ENCODE measurements at places on chromosomes 7 and 10. TPM values are rescaled to one million over a fixed set of nuclear protein-coding genes. Genes with fewer than 3 reads are reported as not detected.
A peak's percentile ranks its signal among the peaks of the same experiment; 100 is the strongest.

The SEMA3E gene
- not detected for total RNA-seq

The SPDYE16 gene
- 0.22 TPM for total RNA-seq

DNA sequence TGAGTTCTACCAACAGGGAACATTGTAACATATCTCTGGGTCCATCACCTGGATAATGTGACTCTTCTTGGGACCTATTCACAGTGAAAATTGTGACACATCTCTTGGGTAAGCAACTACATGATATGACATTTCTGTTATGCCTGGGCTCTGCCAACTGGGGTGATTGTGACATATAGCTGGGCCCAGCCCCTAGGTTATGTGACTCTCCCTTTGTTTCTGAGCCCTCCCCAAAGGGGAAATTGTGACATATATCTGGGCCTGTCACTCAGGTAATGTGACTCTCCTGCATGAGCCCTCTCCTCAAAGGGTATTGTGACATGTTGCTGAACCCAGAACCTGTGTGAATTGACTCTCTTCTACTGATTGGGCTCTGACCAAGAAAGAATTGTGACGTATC, 22.4 kb upstream of the ZNF107 start:
- DNase-seq: no peak

The NRF1 gene
- total RNA-seq: 13.3 TPM

The HYCC1 gene
- total RNA-seq: 136 TPM

DNA sequence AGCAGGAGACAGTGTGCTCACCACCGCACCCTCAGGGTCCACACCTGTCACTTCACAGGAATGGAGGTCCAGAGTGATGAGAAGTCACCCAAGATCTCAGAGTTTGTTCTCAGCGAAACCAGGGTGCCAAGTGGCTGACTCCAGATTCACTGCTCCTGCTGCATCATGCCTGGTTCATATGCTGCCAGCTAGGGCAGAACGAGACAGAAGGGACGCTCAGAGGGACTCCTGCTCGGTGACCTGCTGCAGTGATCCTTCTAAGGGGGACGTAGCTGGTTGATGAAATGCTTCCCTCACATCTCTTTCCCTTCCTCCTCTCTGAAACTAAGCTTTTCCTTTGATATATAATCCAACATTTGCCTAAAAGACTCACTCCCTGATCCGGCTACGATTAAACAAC, 248.5 kb downstream of the SFMBT2 start:
- no peak for DNase-seq

DNA sequence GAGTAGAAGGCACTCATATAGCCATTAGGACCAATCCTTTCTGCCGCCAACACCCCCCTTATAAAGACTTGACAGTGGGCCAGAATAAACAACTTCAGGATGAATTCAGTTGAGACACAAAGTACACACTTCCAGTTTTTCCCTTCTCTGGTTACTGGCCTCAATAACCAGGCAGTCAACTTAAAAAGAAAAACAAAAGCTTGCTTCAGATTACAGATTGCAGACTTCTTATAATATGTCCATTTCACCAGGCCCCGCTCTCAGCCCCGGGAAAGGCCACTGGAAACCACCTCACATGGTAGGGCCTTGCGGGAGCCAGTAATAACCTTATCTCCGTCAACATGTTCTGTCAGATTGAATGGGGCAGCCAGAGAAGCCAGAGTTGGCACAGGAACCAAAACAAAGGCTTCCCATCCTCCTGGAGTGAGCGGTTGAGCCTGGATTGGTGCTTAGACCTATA, 108.8 kb downstream of the EGFR start:
- DNase-seq: no peak

DNA sequence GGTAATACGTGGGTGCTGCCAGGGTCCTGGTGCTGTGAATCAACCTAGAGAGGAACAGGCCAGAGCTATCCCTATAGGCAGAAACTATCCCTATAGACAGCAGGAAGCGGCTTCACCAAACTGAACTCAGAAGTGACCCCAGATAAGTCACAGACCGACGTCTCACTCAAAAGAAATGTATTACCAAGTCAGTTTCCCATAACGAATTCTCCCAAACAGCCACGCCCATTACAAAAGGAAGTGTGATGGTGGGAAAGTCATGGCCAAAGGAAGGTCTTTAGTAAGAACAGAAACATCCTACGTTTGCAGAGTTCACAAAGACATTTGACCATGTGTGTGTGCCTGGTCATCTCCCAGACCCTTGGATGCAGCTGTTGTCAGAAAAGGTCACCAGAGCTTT, 470.8 kb upstream of the ADARB2 start:
- peak; percentile 63 for DNase-seq

GRCh38 chr7:154571772-154572171, 431.2 kb downstream of the PAXIP1 start:
- DNase-seq: no peak

- no peak for DNase-seq
These were observed 127.5 kb downstream of the VPS50 start for GRCh38 chr7:93359520-93360198.

The MCMBP gene
- 53.1 TPM for total RNA-seq

GRCh38 chr10:1049425-1049958, 573 bp upstream of the IDI1 start:
- DNase-seq: no peak

DNA sequence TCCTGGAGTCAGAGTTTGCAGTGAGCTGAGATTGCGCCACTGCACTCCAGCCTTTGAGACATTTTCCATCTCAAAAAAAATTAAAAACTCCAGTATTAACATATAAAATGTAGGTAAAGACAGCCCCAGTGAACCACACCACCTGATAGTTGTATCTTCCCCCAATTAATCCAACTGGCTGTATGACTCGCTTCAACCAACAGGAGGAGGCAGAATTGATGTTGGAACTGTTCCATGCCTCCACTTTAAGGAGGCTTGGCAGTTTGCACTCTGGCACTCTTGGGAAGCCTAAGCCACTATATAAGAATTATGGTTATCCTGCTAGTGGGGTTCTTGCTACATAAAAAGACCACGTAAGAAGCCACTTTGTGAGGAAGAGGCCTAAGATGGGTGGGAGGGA, 72.7 kb downstream of the STK17A start:
- peak; percentile 73 for DNase-seq

DNA sequence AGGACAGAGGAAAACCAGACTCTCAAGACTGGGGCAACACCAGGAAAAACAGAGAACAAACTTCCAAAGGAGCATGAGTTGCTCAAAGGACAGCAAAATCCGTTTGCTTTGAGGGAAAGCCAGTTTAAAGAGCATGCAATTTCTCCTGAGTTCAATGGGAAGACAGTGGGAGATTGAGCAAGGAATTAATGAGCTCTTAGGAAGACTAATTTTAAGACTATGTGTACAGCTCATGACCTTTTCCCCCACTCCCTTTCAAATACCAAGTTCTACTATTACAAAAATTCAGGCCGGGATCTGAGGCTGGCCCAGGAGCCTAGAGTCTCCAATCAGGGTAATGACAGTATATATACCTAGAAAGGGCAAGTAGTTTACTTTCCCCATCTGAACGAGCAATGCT, 79.2 kb downstream of the EPDR1 start:
- peak; percentile 25 for DNase-seq

The LIPK gene
- total RNA-seq: not detected

The NOS3 gene
- total RNA-seq: not detected

DNA sequence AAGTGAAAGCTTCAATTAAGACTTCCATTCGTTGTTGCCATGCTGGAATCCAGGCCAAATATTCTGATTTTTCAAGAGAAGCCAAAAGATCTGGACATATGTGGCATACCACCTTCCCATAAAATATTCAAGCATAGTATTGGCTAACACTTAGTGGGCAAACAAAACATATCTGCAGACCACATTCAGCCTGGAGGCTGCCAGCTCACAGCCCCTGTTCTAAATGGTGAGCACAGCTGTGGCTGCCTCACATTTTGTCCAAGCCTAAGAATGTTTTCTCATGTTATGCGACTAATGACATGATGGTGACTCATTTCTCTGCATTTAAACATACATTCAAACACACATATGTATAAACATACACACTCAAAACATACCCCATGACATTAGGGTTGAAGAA, 10.6 kb upstream of the CALU start:
- DNase-seq: peak; percentile 71

DNA sequence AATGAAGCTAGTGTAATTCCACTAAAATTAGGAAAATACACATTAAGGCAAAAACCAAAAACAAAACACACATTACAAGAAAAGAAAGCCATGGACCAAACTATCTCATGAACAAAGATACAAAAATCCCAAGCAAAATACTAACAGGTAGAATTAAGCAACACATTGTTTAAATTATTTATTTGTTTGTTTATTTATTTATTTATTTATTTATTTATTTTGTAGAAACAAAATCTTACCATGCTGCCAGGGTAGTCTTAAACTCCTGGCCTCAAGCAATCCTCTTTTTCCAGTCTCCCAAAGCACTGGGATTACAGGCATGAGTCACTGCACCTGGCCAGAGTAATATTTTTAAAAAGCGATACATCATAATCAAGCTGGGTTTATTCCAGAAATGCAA, 6.8 kb upstream of the SLC29A3 start:
- no peak for DNase-seq

- DNase-seq: peak; percentile 44
These were observed 101.2 kb downstream of the RPS24 start for GRCh38 chr10:78134773-78135306.

DNA sequence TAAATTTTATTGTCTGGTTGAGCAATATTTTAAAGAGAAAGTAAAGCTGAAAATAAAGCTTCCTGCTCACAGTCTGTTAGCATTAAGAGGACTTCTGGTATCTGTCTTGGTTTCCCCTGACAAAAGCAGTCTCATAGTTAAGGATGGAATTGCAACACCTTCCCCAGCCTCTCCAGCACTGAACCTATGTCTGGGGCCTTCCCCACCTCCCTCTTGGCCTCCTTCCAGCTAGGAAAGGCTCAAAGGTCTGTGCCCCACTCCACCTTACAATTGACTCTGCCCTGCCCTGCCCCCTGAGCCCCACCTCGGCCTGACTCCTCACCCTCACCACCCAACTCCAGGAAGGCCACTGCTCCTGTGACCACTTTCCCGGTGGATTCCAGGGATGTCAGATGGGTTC, 33.2 kb downstream of the COL17A1 start:
- DNase-seq: no peak

The WNT8B gene
- not detected for total RNA-seq

The RNLS gene
- total RNA-seq: 22.5 TPM

The NUTM2D gene
- total RNA-seq: 3.2 TPM

The SRRM3 gene
- total RNA-seq: 0.27 TPM

The STRIP2 gene
- 12.1 TPM for total RNA-seq

GRCh38 chr7:91557789-91558404, 293.7 kb downstream of the FZD1 start:
- peak; percentile 100 for DNase-seq

GRCh38 chr10:132749371-132749795, 36.6 kb downstream of the NKX6-2 start:
- DNase-seq: no peak

DNA sequence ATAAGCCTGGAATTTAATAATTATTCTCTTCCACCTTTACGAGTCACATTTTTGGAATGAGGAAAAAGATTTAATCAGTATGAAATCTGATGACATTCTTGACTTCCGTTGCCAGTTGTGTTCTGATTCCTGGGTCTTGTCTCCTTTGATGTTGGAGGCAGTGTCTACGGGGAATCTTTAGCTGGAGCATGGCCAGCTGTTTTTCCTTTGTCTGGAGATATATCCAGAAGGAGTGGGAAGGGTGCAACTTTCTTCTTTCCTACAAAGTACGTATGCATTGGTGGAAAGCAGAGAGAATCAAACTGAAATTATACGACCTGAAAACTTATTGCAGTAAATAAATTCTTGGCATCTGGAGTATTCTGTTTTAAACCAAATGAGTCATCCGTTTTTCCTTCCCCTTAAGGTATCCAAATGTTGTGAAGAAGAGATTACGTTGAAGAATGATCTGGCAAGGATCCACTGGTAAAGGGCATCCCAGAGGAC, 6.9 kb upstream of the GNG11 start:
- peak; percentile 90 for DNase-seq

The FRAT1 gene
- total RNA-seq: 1.1 TPM

The AP3M1 gene
- total RNA-seq: 26.4 TPM
